ENCODE measurements at places on chromosomes 6 and 20.

DNA sequence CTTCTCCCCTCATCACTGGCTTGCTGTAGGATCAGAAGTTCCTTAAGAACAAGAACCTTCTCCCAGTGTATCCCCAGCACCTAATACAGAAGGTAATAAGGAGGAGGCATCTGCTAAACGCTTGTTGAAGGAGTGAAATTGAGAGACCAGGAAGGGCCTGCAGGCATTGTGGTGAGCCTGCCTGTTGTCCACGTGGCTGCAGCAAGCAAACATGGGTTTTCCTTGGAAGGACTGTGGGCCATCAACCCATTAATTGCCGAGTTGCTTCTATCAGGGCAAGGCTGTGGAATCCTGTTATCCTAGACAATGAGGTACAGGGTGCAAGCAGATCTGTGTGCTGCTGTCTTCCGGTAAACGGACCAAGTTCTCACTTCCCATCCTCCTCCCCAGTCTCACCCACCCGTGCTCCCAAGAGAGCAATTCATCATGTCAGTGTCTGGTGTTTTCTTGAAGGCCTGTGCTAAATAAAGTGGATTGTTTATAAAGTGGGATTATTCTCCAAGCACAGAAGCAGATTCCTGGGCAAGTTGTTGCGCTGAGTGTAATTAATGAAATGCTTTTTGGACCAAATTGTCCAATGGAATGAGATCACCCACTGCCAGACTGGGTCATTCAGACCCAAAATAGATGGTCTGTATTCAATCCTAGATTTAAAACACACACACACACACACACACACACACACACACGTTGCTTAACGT, 164.6 kb upstream of the CDYL start:
- DNase-seq = no peak

- no peak for DNase-seq
These were observed 459.7 kb upstream of the PTCHD4 start for GRCh38 chr6:48570656-48571055.

DNA sequence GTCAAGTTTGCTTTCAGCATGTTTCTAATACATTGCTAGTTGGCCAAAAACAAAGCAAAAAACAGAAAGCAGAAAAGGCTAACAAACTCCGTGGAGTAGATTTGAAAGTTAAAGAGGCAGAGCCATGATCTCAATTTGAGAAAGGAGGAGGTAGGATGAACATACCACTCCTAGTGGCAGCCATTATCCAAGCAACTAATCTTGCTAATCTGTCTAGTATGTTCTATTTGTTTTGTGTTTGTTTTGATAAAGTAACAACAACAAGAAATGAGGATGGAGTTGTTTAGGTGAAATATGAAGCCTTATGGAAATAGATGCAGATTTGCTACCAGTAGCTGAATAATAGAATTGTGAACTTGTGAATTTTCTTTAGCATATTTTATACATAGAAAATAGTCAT, 295.5 kb upstream of the PRDM1 start:
- DNase-seq = no peak

- DNase-seq = no peak
These were observed 10.2 kb downstream of the ACSS1 start for GRCh38 chr20:25047766-25048165.

- DNase-seq = no peak
These were observed 34.3 kb upstream of the TNFRSF21 start for GRCh38 chr6:47344022-47344421.

- no peak for DNase-seq
These were observed 14.4 kb downstream of the DLL1 start for GRCh38 chr6:170276369-170277057.
